Activated naive CD4-positive, alpha-beta T cell treated with anti-CD3 and anti-CD28 coated beads for 36 hours (primary cell): ENCODE measurements at places on chromosomes 6 and 20. TPM values are rescaled to one million over a fixed set of nuclear protein-coding genes. Genes with fewer than 3 reads are reported as not detected.

OR2B3 gene
- not detected for total RNA-seq

C6orf15 gene
- total RNA-seq: not detected

UBR2 gene
- total RNA-seq: 23.1 TPM

MEI4 gene
- total RNA-seq: not detected

TFAP2D gene
- not detected for total RNA-seq

CFB gene
- 0.74 TPM for total RNA-seq

TNFRSF21 gene
- 4.3 TPM for total RNA-seq

SSTR4 gene
- not detected for total RNA-seq

SIRPD gene
- total RNA-seq: not detected

OPRL1 gene
- total RNA-seq: 0.45 TPM

OPRM1 gene
- not detected for total RNA-seq

HLA-DQA2 gene
- not detected for total RNA-seq

DNA sequence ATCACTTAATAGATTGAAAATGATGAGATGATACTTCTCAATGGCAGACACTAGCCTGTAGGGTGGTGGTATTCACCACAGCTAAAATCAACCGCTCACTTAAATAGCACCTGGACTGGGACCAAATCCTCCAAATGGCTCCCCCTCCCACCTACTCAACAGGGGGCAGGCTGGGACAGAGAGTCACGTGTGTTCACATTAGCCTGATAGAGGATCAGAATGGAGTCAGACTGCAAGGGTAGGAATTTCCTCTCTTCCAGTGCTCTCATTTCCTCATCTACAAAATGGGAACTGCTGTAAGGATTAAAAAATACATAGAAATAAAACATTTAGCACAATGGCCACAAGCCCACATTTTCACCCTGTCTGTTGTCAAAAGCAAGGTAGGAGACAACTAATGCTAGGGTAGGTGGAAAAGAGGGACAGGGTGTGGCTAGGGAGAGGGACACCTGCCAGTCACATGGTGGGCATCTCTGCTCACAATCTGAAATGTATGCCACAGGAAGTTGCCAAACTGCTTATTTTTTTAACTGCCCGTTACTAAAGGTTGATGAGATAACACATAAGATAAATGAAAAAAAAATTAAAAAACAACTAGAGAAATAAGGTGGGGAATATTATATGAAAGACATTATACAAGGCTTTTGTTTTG is 55.3 kb downstream of the BACH2 start:
- H3K36me3 ChIP-seq: peaks cover 49% of the 10 kb centered on the region
- DNase-seq: no peak
- no peaks in the 10 kb centered on the region for H3K27me3 ChIP-seq
- no peak overlapping the region for H3K4me3 ChIP-seq

DNA sequence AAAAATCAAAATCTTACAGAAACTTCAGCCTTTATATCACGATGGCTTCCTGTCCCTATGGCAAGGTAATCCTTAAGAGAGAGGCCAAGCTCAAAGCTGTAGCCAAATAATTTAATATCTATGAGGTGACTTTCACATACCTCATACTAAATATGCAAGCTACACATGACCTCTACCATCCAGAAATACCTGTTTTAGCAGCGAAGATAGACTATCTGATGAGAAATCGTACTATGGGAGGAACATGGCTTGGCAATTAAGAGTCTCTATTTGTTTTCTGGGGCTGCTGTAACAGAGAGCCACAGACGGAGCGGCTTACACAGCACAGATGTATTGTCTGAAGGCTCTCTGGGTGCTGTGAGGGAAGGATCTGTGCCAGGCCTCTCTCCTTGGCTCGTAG is 31.0 kb upstream of the SALL4 start:
- H3K27ac ChIP-seq: no peak overlapping the region
- H3K36me3 ChIP-seq: no peaks in the 10 kb centered on the region
- no peak for DNase-seq
- H3K4me3 ChIP-seq: no peak overlapping the region

- no peaks in the 10 kb centered on the region for H3K27me3 ChIP-seq
- H3K4me3 ChIP-seq: no peak overlapping the region
- peaks cover 6% of the 10 kb centered on the region for H3K36me3 ChIP-seq
- H3K4me1 ChIP-seq: peaks cover 8% of the 10 kb centered on the region
- DNase-seq: no peak
Observed at GRCh38 chr20:34566978-34567891, 8.7 kb downstream of the MAP1LC3A start.

GRCh38 chr6:167350731-167351655 is 26.1 kb downstream of the TTLL2 start:
- peak overlapping the region; percentile 82 for H3K27ac ChIP-seq
- H3K27me3 ChIP-seq: peaks cover 21% of the 10 kb centered on the region
- H3K36me3 ChIP-seq: no peaks in the 10 kb centered on the region
- DNase-seq: peak; percentile 95
- peaks cover 21% of the 10 kb centered on the region for H3K4me1 ChIP-seq

GRCh38 chr6:109304284-109305015 is 77.8 kb downstream of the CD164 start:
- peaks cover 13% of the 10 kb centered on the region for H3K4me1 ChIP-seq
- DNase-seq: peak; percentile 27
- H3K36me3 ChIP-seq: no peaks in the 10 kb centered on the region
- H3K4me3 ChIP-seq: no peak overlapping the region
- no peaks in the 10 kb centered on the region for H3K27me3 ChIP-seq

GRCh38 chr6:144660561-144661115 is 375.5 kb downstream of the UTRN start:
- peaks cover 1% of the 10 kb centered on the region for H3K36me3 ChIP-seq
- DNase-seq: no peak
- H3K4me1 ChIP-seq: peaks cover 51% of the 10 kb centered on the region
- no peak overlapping the region for H3K27ac ChIP-seq
- H3K4me3 ChIP-seq: no peak overlapping the region
- no peaks in the 10 kb centered on the region for H3K27me3 ChIP-seq

GRCh38 chr6:13435477-13436246 is 51.7 kb downstream of the GFOD1 start:
- no peak overlapping the region for H3K4me3 ChIP-seq
- peaks cover 3% of the 10 kb centered on the region for H3K36me3 ChIP-seq
- peaks cover 44% of the 10 kb centered on the region for H3K4me1 ChIP-seq
- peak overlapping the region; percentile 9 for H3K27ac ChIP-seq

DNA sequence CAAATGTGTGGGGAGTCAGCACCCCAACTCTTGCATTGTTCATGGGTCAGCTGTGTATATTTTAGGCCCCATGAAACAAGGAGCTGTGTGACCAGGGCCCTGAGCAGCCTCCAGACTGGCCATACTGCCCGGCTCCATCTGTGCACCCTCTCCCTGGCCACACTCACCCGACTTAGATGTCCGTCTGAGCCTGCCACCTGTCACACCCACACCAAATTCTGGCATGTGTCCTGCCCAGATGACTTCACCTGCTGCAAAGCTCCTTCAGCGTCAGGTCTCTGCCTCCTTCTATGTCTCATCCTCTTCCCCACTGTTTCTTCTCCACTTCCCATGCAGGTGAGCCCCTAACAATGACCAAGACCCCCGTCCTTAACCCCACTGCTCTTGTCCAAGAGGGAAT is 88.1 kb upstream of the THBS2 start:
- H3K27ac ChIP-seq: no peak overlapping the region
- no peak overlapping the region for H3K4me3 ChIP-seq
- no peaks in the 10 kb centered on the region for H3K36me3 ChIP-seq
- no peaks in the 10 kb centered on the region for H3K27me3 ChIP-seq
- DNase-seq: no peak
- H3K4me1 ChIP-seq: no peaks in the 10 kb centered on the region

DNA sequence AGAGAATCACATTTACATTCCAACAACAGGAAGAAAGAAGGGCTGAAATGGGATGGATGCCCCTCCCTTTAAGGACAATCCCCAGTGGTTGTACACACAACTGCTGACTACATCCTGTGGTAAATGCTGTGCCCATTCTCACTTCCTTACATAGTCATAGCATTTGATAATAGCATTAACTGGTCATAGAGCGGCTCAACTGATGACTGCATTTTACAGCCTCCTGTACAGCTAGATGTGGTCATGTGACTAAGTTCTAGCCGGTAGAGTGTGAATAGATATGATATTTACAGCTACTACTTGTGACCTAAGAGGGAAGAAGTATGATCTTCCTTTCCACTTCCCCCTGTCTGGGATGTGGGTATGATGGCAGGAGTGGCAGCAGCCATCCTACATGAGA is 24.7 kb downstream of the KCNK17 start:
- H3K4me3 ChIP-seq: no peak overlapping the region
- no peaks in the 10 kb centered on the region for H3K36me3 ChIP-seq
- H3K27me3 ChIP-seq: peaks cover 2% of the 10 kb centered on the region
- H3K27ac ChIP-seq: no peak overlapping the region

- H3K27ac ChIP-seq: no peak overlapping the region
- no peak overlapping the region for H3K4me3 ChIP-seq
- no peaks in the 10 kb centered on the region for H3K27me3 ChIP-seq
- peaks cover 35% of the 10 kb centered on the region for H3K36me3 ChIP-seq
- H3K4me1 ChIP-seq: peaks cover 15% of the 10 kb centered on the region
Observed at GRCh38 chr20:51457533-51457932, 85.0 kb downstream of the NFATC2 start.

DNA sequence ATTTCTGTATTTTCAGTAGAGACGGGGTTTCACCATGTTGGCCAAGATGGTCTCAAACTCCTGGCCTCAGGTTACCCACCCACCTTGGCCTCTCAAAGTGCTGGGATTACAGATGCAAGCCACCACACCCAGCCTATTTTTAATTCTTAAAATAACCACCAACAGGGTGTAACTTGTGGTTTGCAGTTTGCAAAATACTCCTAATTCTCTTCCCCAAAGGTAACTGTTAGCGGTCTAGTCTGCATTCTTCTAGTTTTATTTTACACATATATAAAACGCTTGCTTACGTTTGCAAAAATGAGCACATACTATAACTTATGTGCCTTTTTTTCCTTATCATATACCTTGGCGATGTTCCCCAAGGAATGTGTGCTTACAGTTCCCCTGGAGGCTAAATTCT is 25.6 kb upstream of the CHMP4B start:
- no peak for DNase-seq
- H3K27ac ChIP-seq: no peak overlapping the region
- H3K36me3 ChIP-seq: peaks cover 12% of the 10 kb centered on the region
- no peaks in the 10 kb centered on the region for H3K4me1 ChIP-seq
- H3K27me3 ChIP-seq: no peaks in the 10 kb centered on the region

GRCh38 chr20:18031888-18032509 is 25.7 kb downstream of the OVOL2 start:
- DNase-seq: no peak
- no peaks in the 10 kb centered on the region for H3K36me3 ChIP-seq
- no peaks in the 10 kb centered on the region for H3K4me1 ChIP-seq
- no peak overlapping the region for H3K27ac ChIP-seq
- no peaks in the 10 kb centered on the region for H3K27me3 ChIP-seq
